ENCODE measurements at places on chromosomes 12 and 14.

GRCh38 chr12:102465762-102466560, 14.4 kb downstream of the IGF1 start:
- DNase-seq, result no peak

- no peak for DNase-seq
Measured at GRCh38 chr14:90726656-90727055, 89.6 kb downstream of the TTC7B start.

DNA sequence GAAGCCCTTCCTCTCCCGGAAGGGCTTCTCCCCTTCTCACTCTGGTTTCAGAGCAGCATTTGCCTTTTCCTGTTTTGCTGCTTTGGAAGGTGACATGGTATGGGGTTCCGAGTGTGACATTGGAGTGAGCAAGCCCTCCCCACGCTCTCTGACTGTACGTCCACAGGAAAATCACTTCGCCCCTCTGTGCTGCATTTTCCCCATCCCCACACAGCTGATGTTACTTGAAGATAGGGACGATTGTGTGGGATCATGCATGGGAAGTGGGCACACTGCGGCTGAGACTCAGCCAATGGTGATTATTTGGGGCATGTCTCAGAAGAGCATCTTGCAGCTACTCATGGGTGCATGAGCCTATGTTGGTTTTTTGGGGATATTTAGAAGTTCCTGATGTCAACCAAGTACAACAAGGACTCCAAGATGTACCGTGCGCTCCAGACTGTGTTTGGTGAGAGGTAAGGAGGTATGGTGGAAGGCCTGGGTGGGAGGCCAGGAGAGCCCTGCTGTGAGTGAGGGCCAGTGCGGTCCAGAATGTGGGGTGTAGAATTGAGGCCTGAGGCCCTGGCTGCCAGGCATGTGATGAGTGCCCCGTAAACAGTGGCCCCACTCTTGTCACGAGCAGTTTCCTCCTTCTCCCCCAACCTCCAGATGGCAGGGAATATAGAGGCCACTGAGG, 15.1 kb downstream of the CYP46A1 start:
- DNase-seq, result no peak

GRCh38 chr12:28145216-28145615, 45.0 kb upstream of the CCDC91 start:
- DNase-seq, result no peak

DNA sequence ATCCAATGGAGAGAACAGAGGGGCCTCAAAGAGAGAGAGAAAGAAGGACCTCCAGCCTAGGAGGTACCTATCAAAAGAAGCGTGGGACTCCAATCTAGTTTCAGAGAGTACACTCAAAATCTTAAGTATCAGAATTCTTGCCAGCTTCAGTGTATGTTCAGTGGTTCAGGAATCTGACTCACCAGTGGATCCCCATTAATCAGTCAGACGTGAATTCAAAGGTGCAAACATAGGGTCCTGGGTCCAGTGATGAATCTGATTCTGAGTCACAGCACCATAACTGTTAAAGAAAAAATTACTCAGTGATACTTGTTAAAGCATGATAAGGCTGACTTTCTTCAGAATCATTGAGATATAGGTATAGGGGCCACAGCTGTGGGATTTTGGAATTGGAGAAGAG, 33.2 kb downstream of the ETNK1 start:
- no peak for DNase-seq

DNA sequence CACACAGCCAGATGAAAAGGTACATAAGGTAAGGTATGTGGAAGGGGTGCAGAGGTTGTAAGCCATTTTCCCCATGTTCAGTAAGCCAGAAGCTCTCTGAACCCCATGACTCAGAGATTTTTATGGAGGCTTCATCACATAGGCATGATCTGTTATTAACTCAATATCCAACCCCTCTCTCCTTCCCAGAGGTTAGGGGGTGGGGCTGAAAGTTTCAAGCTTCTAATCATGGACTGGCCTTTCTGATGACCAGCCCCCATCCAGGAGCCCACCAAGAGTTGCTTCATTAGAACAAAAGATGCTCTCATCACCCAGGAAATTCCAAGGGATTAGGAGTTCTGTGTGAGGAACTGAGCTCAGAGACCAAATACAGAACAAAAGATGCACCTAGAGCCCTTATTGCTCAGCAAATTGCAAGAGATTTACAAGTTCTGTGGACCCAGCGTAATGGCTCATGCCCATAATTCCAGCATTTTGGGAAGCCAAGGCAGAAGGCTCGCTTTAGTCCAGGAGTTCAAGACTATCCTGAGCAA, 103.2 kb upstream of the DAAM1 start:
- DNase-seq, result no peak

GRCh38 chr12:22529281-22530060, 14.9 kb downstream of the C2CD5 start:
- DNase-seq, result no peak

- no peak for DNase-seq
Measured at GRCh38 chr12:13471471-13471870, 274.9 kb downstream of the EMP1 start.
